Stimulated activated CD8-positive, alpha-beta memory T cell treated with anti-CD3 and anti-CD28 coated beads, Interleukin-15, amount 100 ng/mL, for 4 hours (primary cell): ENCODE measurements at places on chromosomes 12 and 14.

- no peak for DNase-seq
Measured at GRCh38 chr14:105471297-105471821, 3.3 kb upstream of the CRIP2 start.

- no peak for DNase-seq
Measured at GRCh38 chr14:99412117-99413061, 68.3 kb downstream of the SETD3 start.

- no peak for DNase-seq
Measured at GRCh38 chr12:49902399-49903350, 1.0 kb downstream of the FAIM2 start.

DNA sequence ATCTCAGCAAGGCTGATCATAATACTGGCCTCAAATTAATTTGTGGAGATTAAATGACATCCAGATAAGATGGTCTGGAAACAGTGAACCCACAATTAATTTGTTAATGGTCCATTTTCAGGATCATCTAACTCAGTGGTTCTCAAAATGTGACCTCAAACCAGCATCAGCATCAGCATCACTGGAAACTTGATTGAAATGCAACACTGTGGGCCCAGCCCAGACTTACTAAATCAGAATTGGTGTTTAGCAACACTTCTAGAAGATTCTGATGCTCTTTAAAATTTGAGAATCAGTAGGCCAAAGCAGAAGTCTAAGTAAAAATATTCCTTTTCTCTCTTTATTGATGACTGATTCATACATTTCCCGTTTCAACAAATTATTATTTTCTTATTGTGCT, 10.7 kb upstream of the KRT82 start:
- DNase-seq: no peak

- DNase-seq: no peak
Measured at GRCh38 chr12:128818065-128819022, 5.4 kb downstream of the SLC15A4 start.

GRCh38 chr12:49961111-49961922, at the start of gene AQP5:
TSS of gene AQP5 (plus strand) at chr12:49961872. CDS start at chr12:49962018, 146 bp downstream.
- no peak for DNase-seq

GRCh38 chr12:95136598-95136997, 63.2 kb upstream of the NR2C1 start:
- DNase-seq: no peak

DNA sequence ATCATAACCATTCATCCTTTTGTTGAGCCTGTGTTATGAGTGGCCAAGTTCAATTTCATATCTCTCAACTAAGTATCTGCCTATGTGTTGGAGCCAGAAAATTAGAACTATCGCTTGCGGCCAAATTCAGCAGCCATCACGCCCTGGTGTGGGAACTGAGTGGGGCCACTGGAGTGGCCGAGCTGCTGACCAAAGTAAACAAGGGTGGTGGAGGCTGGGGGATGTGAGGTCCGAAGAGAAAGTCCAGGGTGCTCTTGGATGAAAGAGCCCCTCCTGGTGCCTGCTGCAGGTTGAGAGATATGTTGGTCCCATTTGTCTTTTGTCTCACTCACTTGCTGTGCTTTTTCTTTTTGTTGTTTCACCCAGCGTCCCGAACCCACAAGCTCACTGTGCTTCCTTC, 14.9 kb downstream of the ADGRD1 start:
- no peak for DNase-seq

- no peak for DNase-seq
Measured at GRCh38 chr14:64434528-64434927, 30.8 kb upstream of the AKAP5 start.

GRCh38 chr12:52689936-52690335, 9.7 kb upstream of the KRT1 start:
- DNase-seq: no peak

- no peak for DNase-seq
Measured at GRCh38 chr14:55583942-55584468, 4.0 kb downstream of the KTN1 start.

DNA sequence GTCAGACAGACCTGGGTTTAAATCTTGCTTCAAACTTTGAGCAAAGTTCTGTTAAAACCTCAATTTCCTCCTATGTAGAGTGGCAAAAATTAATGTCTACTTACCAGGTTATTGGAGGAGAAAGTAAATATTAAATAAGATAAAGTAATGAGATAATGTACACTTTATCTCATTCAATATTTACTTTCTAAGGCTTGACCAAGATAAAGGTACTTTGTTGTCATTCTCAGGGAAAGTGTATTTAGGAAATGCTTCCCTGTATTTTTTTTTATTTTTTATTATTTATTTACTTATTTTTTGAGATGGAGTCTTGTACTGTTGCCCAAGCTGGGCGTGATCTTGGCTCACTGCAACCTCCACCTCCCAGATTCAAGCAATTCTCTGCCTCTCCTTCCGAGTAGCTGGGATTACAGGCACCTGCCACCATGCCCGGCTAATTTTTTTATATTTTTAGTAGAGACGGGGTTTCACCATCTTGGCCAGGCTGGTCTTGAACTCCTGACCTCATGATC, 4.7 kb downstream of the FAM161B start:
- no peak for DNase-seq

DNA sequence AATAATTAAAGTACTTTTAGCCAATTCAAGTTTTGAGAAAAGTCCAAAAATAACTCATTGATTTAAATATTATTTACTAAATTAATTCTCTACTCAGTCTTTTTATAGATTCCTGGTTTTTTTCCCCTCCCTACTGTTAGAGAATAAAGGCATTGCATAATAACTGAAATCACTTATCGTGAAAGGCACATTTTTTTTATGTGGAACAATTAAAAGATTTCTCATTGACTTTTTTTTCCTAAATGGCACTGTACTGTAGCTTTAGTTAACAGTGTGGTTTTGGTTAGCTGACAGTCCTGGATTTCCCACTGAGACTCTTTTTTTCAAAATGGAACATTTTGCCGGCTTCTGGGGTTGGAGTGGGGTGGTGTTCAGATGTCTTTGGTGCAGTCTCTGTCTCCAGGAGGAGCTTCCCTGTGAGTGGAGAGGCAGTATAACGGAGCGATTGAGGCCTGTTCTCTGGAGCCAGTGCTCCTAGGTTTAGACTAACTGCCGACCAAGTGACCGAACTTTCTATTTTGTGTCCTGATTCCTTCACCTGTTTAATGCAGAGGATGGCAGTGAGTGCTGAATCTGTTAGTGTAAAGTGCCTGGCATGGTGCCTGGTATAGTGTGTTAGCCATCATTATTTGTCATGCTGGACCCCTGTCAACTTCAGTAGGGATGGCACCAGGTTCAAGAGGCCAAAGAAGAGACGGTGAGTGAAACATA, 117.7 kb downstream of the ADCK1 start:
- DNase-seq: no peak

GRCh38 chr14:80575763-80576162, 364.5 kb upstream of the DIO2 start:
- DNase-seq: no peak

GRCh38 chr14:89707086-89707485, 247.4 kb downstream of the EFCAB11 start:
- DNase-seq: no peak

DNA sequence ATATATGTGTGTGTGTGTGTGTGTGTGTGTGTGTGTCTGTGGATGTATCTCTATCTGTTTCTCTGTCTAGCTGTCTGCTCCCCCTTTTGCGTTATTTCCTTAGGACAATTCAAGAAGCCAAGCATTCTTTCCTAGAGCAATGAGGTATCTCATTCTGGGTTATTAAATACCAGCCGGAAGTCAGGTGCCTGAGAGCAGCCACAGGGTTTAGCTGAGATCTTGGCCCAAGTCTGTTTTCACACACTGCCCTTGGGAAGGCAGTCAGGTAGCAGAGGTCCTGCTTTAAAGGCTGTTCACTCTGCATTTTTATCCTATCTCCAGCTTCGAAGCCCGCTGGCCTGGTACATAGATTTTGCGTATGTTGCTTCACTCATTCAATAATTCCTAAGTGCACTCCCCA, 76.8 kb downstream of the TSPAN9 start:
- no peak for DNase-seq

DNA sequence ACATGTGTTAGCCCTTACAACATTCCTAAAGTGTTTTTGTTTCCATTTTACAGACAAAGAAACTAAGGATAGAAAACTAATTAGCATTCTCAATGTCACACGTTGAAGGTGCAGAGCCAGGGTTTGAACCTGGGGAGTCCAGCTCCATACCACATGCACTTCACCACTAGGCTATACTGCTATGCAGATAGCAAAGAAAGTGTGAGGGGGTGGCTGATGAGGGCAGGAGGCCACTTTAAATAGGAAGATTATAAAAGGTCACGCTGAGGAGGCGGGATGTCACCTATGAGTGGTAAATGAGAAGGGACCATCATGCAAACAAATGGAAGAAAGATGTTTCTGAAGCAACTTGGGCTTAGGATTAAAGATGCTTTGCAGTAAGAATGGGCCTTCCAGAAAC, 213.9 kb downstream of the EGLN3 start:
- no peak for DNase-seq

GRCh38 chr12:3491938-3492792, 1.2 kb downstream of the PRMT8 start:
- DNase-seq: no peak

DNA sequence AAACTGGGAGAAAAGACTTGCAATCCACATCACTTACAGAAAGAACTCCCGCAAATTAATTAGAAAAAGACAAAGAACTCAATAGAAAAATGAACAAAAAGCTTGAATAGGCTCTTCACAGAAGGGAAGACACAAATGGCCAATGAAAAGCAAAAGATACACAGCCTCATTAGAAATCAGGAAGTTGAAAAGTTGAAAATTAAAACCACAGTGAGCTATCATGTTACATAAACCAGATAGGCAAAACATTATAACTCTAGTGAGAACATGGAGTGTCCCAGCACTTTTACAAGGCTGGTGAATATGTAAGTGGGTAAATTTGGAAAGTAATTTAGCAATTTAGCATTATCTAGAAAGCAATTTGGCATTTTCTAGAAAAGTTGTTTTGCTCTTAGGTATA, 158.4 kb upstream of the RASSF8 start:
- DNase-seq: no peak
